Activated CD4-positive, alpha-beta T cell treated with anti-CD3 and anti-CD28 coated beads, Interleukin-2, amount 50 U/mL, for 48 hours (primary cell): ENCODE measurements at places on chromosomes 11 and 22.

GRCh38 chr11:112780351-112781087 is 180.7 kb upstream of the NCAM1 start:
- DNase-seq, result no peak

DNA sequence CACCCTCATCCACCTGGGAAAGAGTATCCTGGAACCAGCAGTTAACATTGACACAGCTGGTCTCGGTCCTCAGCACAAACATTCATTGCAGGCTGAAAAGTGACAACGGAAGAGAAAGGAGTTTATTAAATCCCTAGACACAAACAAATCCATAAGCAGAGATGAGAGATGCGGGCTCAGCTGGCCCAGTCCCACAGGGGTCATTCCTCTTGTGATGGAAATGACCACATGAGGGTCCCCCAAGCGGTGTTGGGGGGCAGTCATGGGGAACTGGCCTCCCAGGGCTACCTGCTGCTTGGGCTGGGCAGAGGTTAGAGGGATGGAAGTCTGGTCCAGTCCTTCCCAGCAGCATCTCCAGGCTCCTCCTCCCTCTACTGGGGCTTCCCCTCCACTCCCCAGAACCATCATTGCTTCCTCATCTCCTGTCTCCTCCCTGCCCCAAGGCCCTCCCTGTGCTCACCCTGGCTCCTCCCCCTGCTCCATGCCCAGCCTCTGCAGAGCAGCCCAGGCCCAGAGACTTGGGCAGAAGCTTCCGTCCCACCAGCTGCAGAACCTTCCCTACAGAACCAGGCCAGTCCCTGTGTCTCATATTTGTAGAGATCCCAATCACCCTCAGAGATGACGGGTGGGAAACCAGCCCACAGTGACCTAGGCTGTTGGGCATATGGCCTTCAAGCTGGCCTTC is 5.4 kb upstream of the IGLL5 start:
- peak; percentile 45 for DNase-seq

- DNase-seq, result no peak
Observed at GRCh38 chr11:15258433-15259165, 143.9 kb downstream of the INSC start.

DNA sequence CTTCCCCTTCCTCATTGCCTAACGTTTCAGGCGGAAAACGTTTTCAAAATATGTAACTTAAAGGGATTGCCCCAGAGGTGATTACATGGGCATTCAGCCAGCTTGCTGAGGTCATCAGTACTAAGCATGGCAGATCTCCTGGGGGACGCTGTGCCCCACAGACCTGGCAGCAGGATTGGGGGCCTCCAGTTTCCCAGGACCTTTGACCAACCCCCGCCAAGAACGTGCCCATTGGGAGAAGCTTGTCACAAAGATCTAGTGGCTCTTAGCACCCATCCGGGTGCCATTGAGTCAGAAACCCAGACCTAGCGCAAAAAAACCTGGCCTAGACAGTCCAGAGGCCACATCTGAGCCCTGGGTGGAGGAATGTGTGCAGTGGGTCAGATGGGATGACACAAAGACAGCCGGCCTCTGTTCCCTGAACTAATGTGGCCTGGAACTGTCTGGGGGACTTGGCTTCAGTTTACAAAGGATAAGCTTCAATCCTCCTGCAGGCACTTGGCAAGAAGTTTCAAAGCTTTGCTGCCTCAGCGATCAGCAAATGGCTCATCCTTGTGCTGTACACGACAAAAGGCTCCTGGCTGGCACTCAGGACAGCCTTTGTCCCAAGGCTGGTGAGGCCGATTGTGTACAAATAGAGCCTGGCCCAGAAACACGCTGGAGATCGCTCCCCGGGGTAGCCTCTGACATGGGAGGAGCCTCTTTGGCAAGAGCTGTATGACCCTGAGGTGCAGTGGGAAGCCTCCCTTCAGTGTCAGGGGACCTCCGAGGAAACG is 9.5 kb downstream of the C1QTNF6 start:
- no peak for DNase-seq

DNA sequence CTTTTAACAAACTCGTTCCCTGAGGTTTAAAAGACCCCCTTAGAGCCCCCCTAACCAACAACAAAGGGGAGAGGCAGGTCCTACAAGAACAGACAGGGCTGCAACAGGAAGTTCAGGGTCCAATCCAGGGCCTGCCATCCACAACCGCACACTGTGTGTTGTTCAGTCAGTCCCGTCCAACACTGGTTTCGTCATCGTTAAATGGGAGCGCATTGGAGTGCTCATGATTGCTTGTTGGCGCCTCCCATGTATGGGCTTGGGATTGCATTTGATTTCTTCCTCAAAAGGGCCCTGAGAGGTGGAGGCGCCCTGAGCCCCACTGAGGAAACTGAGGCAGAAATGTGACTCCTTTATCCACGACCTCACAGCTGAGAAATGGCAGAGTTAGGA is 174.1 kb downstream of the MN1 start:
- no peak for DNase-seq

GRCh38 chr11:12074529-12075195 is 35.7 kb upstream of the MICAL2 start:
- DNase-seq, result no peak

GRCh38 chr11:8838248-8838647 is 72.7 kb upstream of the AKIP1 start:
- DNase-seq, result no peak

GRCh38 chr11:122093731-122094275 is 22.2 kb downstream of the BLID start:
- DNase-seq, result no peak

- DNase-seq, result no peak
Observed at GRCh38 chr22:20406686-20407408, 12.9 kb downstream of the ZNF74 start.

- DNase-seq, result no peak
Observed at GRCh38 chr11:36467012-36467411, 43.1 kb downstream of the TRAF6 start.

DNA sequence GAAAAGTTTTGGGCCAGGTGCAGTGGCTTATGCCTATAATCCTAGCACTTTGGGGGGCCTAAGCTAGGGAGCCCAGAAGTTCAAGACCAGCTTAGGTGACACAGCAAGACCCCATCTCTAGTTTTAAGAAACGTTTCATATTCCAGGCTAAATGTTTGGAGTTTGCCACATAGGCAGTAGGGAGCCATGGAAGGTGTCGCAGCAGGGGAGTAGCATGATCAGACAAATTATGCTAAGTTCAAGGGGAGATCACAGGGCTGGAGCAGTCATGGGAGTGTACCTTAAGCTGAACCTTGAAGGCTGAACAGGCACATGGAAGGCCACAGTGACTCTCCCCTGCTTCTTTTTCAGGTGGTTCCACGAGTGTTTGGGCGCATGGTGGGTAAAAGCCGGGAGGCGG is 5.9 kb upstream of the NHERF4 start:
- no peak for DNase-seq

DNA sequence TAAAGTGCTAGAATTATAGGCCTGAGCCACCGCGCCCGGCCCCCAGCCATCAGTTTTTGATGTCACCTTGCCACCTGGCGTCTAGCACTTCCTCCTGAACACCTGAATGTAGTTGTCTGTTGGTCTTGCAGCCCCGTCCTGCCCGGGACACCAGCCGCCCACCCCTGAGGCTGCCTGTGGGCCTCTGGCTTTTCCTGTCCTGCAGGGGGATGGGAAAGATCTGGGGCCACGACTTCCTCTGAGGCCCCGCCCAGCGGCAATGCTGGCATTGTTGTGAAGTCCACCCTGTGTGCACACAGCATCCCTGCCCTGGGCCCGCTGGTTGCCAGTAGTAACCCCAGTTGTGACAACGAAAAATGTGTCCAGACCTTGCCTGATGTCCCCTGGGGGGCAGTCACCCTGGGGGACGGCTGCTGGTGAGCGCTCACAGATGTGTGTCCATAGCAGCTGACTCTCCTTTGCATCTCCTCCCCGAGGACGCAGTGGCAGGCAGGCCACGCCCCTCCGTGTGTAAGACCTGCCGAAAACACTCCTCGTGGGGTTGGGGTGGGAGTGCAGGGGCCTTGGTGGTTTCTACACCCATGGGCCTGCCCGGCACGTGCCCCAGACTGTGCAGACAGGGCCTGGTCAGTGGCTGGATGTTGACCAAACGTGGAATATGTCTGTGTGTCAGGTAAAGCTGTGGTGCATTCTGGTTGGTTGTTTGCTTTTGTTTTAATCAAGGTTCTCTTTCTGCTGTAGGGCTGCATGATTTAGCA is 6.8 kb downstream of the SELENOO start:
- no peak for DNase-seq

GRCh38 chr22:22048318-22048942 is 65.8 kb upstream of the TOP3B start:
- DNase-seq, result no peak

GRCh38 chr11:83125577-83125976 is 31.4 kb upstream of the PCF11 start:
- no peak for DNase-seq

- no peak for DNase-seq
Observed at GRCh38 chr22:20034143-20034542, 13.2 kb downstream of the TANGO2 start.

DNA sequence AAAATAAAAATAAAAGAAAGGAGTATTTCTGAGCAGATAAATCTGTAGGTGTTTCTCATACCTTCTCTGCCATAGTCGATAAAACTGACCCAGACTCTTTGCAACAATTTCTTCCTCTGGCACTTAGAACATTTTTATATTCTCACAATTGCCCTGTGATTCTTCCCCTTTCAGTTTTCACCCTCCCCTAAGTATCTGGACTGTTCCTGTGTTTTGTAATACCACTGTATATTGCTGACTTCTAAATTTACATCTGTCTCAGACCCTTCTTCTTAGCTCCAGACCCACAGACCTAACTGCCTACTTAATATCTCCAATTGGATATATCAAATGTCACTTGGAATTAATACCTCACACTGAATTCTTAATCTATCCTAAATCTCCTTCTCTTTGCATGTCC is 133.4 kb upstream of the DDI1 start:
- no peak for DNase-seq

GRCh38 chr11:85960678-85961077 is 105.5 kb downstream of the CCDC83 start:
- no peak for DNase-seq

DNA sequence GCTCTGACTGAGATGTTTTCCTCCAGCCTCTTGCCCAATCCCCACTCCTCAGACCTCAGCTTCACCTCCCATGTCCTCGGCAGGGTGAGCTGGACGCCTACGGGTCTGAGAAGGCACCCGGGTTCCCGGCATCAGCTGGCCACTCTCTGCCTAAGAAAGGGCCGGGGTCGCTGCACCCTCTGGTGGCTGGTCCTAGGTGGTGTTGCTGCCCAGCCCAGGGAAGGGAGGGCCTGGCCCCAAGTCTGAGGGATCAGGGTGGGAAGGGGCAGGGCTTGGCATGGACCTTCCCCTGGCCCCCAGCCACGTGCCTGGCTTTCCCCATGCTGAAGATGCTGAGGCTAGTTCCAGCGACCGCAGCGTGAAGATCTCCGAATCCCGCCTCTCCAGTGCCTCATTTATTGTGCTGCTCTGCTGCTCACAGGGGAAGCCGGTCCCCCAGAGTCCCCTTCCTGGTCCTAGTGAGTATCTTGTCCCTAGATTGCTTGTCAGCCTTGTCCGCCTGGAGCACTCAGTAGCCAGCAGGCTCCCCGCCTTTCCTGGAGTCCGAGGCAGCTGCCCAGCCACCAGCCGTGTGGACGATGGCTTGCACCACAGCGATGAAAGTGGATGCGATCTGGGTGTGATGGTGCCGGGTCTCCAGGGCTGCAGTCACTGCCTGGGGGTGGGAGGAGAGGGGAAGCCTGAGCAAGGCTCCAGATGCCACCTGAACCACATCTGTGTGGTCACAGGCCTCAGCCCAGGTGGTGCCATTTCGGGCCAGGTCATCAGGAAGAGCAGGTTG is 2.9 kb upstream of the GGT5 start:
- peak; percentile 66 for DNase-seq

GRCh38 chr11:134079317-134079716 is 10.4 kb downstream of the JAM3 start:
- no peak for DNase-seq

- peak; percentile 36 for DNase-seq
Observed at GRCh38 chr11:74255741-74256375, 55.6 kb downstream of the P4HA3 start.
